Activated CD4-positive, alpha-beta T cell treated with anti-CD3 and anti-CD28 coated beads for 24 hours (primary cell): ENCODE measurements at places on chromosomes 3 and 15.

- no peak for DNase-seq
These were observed 13.0 kb downstream of the THBS1 start for GRCh38 chr15:39593656-39594445.

DNA sequence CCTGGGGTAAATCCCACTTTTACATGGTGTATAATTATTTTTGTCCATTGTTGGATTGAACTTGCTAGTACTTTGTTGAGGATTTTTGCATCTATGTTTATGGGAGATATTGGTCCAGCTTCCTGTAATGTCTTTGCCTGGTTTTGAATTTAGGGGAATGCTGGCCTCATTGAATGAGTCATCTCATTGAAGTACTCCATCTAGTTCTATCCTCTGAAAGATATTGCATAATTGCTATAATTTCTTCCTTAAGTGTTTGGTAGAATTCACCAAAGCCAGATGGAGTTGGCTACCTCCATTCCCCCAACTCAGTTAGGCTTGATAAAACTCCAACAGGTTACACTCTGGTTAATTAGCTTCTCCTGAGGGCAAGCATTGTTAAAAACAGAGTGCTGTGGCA lies 237.4 kb upstream of the TGFBR2 start:
- DNase-seq, result no peak

DNA sequence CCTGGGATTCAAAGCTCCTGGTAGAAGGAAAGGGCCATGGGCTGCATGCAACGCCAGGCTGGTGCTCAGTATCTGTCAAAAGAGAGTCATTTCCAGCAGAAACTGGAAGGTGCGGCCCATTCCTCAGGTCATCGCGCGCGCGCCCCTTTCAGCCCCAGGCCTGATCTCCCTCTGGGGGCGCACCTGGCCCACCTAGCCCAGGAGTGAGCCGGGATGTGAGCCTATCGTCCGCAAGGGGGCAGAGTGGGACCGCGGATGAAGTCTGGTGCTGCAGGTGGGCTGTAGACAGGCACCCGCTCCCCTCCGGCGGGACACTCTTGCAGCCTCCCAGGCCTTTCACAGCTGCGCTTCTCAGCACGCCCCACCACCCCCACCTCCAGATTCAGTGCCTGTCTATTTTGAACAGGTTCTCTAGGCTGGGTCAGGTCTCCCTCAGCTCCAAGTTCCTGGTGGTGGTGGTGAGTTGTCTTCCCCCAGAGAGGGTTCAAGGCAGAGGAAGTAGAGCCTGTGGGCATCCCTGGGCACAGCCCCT lies 5.8 kb upstream of the RPL29 start:
- peak; percentile 78 for DNase-seq

DNA sequence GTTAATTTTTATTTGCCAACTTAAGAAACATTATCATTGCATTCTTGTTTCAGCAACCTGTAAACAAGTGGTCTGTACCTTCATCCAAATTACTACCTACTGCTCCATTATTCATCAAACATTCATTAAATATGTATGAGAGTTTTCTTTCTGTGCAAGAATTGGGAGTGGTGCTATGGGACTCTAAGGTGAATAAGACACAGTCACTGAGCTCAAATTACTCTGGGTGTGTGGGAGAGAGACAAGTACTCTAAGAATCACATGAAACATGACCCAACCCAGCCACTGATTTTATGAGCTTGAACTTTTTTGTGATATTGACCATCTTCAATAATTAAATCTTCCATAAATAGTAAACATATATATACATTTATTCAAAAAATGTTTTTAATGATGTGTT lies 227.2 kb upstream of the TP63 start:
- no peak for DNase-seq

GRCh38 chr3:179189759-179190158 lies 41.6 kb downstream of the PIK3CA start:
- no peak for DNase-seq

DNA sequence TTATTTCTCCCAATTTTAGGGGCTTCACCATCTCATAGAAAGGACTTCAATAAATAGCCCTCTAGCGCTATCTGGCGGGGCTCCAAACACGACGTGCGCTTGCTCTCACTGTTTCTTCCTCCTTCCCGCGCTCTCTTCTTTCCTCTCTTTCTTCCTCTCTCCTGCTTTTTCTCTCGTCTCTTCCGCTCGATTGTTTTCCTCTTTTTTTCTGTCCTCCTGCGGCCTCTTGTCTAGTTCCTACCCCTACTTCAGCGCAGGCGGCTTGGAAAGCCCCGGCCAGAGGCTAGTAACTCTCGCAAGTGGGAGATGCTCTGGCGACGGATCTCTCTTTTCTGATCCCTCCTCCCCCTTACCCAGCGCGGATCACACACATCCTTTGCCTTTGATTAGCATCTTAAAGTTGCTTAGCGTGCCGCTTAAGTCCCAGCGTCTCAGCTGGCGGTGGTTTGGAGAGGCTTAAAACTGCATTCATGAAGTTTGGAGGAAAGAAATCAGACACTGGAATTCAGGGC lies 6.2 kb upstream of the MEIS2 start:
- no peak for DNase-seq

DNA sequence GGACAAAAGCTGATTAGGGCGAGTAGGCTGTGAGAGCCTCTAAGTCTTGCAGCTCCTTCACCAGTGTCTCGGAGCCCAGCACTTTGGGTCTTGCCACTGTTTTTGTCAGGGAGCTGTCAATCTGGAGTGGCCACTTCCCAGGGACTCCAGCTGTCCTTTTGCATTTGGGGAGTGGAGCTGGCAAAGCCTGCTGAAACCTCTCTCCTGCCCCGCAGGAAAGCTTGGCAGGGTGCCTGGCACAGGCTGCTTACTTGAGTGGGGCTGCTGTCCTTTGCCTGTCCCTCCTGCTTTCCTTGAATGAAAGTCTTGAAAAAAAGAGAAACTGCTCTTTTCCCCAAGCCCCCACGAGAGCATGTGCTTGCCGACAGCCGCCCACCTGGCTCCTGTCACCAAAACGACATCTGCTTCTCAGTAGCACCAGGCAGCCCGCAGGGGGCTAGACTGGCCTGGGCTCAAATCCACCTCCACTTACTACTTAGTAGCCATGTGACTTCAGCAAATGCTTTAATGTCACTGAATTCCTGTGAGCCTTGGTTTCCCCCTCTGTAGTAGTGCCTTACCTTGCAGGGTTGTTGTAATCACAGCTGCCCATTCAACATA lies 13.7 kb downstream of the USP13 start:
- DNase-seq, result no peak

DNA sequence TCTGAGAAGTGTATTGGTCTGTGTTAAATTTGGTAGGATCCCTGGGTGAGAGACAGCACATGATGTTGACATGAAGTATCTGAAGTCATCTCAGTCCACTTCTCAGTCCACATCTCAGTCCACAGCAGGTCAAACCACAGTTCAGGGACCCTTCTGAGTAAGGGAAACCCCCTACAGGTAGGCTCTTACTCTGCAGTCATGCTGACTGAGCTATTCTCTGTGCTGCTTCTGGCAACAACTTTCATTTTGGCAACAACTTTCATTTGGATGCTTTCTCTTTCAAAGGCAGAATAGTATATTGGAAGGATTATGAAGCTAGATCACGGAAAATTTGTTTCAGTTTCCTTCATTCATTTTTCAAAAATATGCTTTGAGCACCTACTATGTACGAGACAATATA lies 178.2 kb upstream of the GOLIM4 start:
- DNase-seq, result no peak

- DNase-seq, result no peak
These were observed 39.9 kb downstream of the AMOTL2 start for GRCh38 chr3:134334231-134334900.

GRCh38 chr3:155065537-155065936 lies 14.6 kb upstream of the MME start:
- DNase-seq, result no peak
